ENCODE measurements at places on chromosomes 4 and X.
A peak's percentile ranks its signal among the peaks of the same experiment; 100 is the strongest.

DNA sequence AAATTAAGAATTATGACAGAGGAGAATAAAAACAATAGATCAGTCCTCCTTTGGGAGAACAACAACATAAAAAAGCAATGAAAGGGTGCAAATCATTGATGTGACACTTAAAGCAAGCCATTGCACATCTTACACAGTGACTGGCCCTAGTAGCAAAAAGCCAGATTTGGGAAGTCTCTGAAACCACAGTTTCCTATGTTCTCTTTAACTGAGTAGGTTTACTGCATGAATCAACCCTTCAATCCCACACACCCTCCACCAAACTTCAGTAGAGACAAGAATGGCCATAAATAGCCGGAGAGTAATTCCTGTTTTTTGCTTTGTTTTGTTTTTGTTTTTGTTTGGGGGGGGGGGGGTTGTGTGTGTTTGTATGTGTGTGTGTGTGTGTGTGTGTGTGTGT, 180.8 kb downstream of the VEGFC start:
- no peaks in the 10 kb centered on the region for H3K36me3 ChIP-seq
- no peak overlapping the region for H3K27ac ChIP-seq
- no peak overlapping the region for H3K4me3 ChIP-seq
- H3K4me1 ChIP-seq: no peaks in the 10 kb centered on the region

GRCh38 chr4:163707873-163708272, 213.4 kb downstream of the TMA16 start:
- H3K4me1 ChIP-seq: no peaks in the 10 kb centered on the region
- no peaks in the 10 kb centered on the region for H3K27me3 ChIP-seq
- no peak overlapping the region for H3K27ac ChIP-seq
- DNase-seq: no peak
- no peaks in the 10 kb centered on the region for H3K36me3 ChIP-seq
- no peak overlapping the region for H3K4me3 ChIP-seq

DNA sequence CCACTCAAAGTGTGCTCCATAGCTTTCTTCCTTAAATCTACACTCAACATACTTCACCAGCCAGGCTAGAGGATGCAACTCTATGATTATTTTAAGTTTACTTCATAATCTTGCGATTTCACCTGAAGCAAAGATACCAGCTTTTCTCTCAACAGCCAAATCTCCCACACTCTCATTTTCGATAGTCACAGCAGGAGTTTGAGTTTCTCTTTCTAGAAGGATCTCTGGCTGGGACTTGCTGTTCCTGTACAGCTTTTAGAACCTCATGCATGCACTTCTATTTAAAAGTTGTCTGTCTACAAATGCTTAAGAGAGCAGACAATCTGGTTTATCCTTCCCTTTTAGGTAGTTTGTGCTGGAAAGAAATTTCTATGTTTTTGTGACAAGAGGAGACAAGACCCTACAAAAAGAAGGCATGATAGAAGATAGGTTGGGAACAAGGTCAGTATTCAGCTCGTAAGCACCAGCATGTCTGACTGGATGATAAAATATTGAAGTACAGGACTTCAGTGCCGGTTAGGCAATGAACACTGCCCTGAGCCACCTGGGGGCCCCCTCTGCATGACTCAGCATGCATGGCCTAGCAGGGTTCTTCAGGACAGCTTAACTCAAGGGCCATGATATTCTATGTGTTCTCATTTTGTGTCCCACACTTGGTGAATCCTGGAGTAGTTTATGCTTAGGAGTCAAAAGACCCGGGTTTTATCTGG, 65.6 kb downstream of the ATXN3L start:
- no peaks in the 10 kb centered on the region for H3K4me1 ChIP-seq
- H3K27me3 ChIP-seq: no peaks in the 10 kb centered on the region
- no peaks in the 10 kb centered on the region for H3K36me3 ChIP-seq
- DNase-seq: no peak

DNA sequence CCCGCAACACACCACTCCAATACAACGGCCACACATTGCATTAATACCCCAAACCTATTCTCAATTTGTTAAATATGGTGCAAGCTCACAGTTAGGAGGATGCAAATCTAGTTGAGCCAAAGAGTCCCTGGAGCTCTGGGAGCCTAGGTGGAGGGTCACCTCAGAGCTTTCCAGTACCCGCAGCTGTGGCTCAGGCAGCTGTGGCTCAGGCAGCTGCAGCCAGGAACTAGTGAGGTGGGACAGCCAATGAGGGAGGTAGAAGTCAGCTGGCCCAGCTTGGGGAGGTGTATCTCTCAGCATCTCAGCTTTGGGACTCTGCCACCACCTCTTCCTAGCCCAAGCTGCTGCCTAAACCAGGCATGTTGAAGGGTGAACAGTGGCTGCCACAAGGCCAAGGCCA, 36.7 kb upstream of the ARHGAP6 start:
- no peaks in the 10 kb centered on the region for H3K36me3 ChIP-seq
- H3K4me3 ChIP-seq: no peak overlapping the region
- DNase-seq: no peak
- H3K27me3 ChIP-seq: no peaks in the 10 kb centered on the region
- no peak overlapping the region for H3K27ac ChIP-seq

DNA sequence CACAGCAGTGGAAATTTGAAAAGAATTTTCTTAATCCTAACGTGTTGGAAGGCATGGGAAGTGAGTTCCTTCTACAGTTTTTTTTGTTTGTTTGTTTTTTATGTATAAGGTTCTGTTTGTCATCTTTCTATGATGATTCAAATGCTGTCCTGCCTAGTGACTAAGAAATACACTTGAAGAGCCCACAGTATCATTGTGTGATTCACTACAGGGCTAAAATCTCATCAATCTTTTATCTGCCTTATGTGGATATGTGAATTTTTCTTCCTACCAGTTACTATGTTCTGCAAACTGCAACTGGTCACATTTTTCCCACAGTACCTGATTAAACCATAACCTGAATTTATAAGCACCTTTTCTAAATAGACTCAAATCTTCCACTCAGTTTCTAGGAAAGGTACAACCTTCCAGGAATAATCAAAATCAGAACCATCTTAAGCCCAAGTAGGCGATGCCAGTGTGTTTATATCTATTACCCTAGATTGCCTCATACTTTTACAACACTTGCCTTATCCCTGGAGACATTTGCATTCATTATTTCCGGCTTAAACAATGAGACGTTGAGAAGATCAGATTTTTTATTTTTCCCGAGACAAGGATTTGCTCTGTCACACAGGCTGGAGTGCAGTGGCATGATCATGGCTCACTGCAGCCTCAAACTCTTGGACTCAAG, 214.6 kb upstream of the GALNT7 start:
- DNase-seq: no peak
- no peaks in the 10 kb centered on the region for H3K4me1 ChIP-seq
- H3K36me3 ChIP-seq: no peaks in the 10 kb centered on the region
- H3K27ac ChIP-seq: no peak overlapping the region
- H3K27me3 ChIP-seq: no peaks in the 10 kb centered on the region
- no peak overlapping the region for H3K4me3 ChIP-seq

DNA sequence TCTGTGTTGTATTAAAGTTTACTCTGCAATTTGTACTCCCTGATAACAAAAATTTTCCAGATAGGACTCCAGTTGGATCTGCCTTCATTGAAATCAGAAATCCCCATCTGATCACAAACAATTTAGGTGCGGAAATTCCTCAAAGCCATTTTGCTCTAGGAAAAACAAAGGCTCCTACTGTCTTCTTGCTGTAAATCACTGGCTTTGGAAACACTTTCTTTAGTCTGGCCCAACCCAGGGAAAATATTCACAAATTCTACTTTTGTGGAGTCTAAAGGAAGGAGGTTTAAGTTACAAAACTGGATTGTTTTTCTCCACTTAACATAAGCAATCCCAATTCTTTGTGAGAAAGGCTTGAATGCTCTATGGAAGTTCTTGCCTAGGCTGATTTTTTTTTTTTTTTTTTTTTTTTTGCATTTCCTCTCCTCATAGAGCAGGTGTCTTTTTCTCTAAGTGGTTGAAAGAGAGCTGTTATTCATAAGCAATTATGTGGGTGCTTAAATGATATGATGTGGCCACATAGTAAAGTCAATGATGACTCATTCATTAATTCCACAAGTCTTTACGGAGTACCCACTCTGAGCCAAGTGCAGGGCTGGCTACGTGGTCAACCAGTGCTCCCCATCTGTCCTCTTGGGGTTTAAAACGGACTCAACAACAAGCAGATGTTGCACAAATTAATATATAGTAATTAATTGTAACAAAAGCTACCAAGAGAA, 261.4 kb downstream of the LDB2 start:
- DNase-seq: no peak
- no peak overlapping the region for H3K27ac ChIP-seq
- no peaks in the 10 kb centered on the region for H3K4me1 ChIP-seq
- no peak overlapping the region for H3K4me3 ChIP-seq

DNA sequence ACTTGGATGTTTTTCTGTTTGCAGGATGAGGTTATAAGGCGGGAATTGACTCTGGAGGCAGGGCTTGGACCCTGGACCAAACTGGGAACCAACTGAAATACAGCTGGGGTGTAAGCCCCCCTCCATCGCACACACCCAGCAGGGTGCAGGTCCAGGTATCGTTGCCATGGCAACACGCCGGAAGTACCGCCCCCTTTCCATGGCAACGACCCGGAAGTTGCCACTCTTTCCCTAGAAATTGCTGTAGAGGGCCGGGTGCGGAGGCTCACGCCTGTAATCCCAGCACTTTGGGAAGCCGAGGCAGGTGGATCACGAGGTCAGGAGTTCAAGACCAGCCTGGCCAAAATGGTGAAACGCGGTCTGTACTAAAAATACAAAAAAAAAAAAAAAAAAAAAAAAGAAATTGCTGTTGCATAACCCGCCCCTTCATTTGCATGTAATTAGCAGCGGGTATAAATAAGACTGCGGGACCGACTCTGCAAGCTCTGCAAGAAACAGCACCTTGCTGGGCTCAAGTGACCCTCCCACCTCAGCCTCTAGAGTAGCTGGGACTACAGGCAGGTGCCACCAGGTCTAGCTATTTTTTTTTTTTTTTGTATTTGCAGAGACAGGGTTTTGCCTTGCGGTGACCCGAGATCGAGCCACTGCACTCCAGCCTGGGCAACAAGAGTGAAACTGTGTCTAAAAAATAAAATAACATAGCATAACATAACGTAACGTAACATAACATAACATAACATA, 139.6 kb downstream of the CRLF2 start:
- no peak overlapping the region for H3K27ac ChIP-seq
- no peaks in the 10 kb centered on the region for H3K4me1 ChIP-seq
- no peak overlapping the region for H3K4me3 ChIP-seq
- no peaks in the 10 kb centered on the region for H3K27me3 ChIP-seq
- no peak for DNase-seq
- H3K36me3 ChIP-seq: no peaks in the 10 kb centered on the region

- no peak for DNase-seq
- no peaks in the 10 kb centered on the region for H3K36me3 ChIP-seq
- no peak overlapping the region for H3K27ac ChIP-seq
- H3K27me3 ChIP-seq: no peaks in the 10 kb centered on the region
Observed at GRCh38 chr4:28545986-28546385, 1685.3 kb downstream of the STIM2 start.

DNA sequence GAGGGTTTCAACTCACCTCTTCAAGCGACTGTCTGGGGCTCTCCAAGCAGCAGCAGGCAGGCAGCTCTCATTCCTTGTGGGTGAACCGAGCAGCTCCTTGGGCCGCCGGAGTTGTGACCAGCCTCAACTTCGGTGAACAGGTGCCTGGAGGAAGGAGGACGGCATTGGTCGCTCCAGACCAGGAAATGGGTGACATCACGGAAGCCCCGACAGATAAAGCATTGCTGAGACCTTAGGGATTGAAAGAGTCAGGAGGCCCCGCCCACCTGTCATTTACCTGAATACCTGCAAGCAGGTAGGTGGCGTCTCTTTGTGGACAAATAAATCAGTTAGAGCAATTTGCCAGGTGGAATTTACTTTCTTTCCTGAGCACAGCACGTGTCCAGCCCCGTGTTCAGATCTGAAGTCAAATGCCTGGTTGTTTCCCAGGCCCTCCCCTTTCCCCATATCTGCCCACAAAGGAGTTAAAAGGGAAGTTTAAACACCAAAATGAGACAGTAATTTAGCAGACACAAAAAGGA, at the start of gene LNX1:
Gene LNX1, minus strand, starts transcription at position 115 of the 521 bp plus-strand sequence. CDS start 17,484 bp downstream, outside the sequence.
- H3K4me1 ChIP-seq: no peaks in the 10 kb centered on the region
- no peaks in the 10 kb centered on the region for H3K36me3 ChIP-seq
- H3K27me3 ChIP-seq: peaks cover 5% of the 10 kb centered on the region
- H3K4me3 ChIP-seq: peak within 1 kb of the TSS; percentile 9

DNA sequence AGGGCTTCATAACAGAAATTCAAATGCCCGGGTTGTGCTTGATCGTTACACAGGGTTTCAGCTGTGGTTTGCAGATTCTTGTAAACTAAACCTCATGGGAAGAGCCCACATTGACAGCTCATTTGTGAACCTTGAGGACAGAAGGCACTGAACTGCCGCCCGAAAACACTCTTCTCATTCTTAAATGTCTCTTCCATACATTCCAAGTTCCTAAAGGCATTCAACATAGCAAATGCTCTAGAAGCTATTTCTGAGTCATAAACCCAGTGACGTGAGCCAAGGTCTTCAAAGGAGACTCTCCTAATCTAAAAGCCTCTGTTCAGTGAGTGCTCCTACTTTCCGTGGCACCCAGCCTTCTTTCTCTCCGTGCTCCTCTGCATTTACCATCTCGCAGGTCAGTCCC, 737.8 kb upstream of the FRG1 start:
- H3K36me3 ChIP-seq: no peaks in the 10 kb centered on the region
- no peak overlapping the region for H3K4me3 ChIP-seq
- H3K4me1 ChIP-seq: no peaks in the 10 kb centered on the region
- no peak for DNase-seq
- H3K27ac ChIP-seq: no peak overlapping the region

DNA sequence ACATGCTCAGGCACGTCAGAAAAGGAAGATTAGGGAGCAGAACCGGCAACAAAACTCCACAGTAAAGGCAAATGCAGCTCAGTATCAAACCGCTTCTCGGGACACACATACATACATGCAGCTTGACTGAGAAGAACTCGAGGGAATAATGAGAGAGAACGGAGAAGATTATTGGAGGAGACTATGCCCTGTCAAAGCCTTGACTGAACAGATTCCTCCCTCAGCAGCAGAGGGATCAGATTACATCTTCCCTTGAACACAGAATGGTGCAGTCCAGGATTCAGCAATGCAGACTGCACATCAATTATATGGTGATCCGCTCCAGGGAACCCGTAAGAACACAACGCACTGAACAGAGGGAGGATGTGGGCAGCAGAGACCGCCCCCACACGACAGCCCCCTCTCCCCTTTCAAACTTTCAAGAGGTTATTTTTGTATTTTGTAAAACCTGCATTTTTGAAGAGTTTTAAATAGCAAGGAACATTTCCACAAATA, 183.2 kb downstream of the FBXW7 start:
- H3K27ac ChIP-seq: no peak overlapping the region
- H3K36me3 ChIP-seq: no peaks in the 10 kb centered on the region
- peak; percentile 39 for DNase-seq
- H3K4me3 ChIP-seq: no peak overlapping the region
- no peaks in the 10 kb centered on the region for H3K27me3 ChIP-seq

- peak overlapping the region; percentile 13 for H3K27ac ChIP-seq
- DNase-seq: peak; percentile 3
- H3K36me3 ChIP-seq: no peaks in the 10 kb centered on the region
- no peak overlapping the region for H3K4me3 ChIP-seq
- H3K27me3 ChIP-seq: no peaks in the 10 kb centered on the region
Observed at GRCh38 chr4:23333946-23334878, 555.6 kb downstream of the PPARGC1A start.

GRCh38 chr4:150366487-150366999, 215.4 kb upstream of the MAB21L2 start:
- no peaks in the 10 kb centered on the region for H3K36me3 ChIP-seq
- no peak for DNase-seq
- no peak overlapping the region for H3K27ac ChIP-seq
- no peak overlapping the region for H3K4me3 ChIP-seq

- H3K36me3 ChIP-seq: no peaks in the 10 kb centered on the region
- H3K27me3 ChIP-seq: no peaks in the 10 kb centered on the region
- no peak overlapping the region for H3K4me3 ChIP-seq
- no peak overlapping the region for H3K27ac ChIP-seq
- H3K4me1 ChIP-seq: no peaks in the 10 kb centered on the region
Observed at GRCh38 chr4:172982151-172982590, 186.4 kb upstream of the GALNT7 start.
